ENCODE measurements at places on chromosomes 12 and 14. TPM values are rescaled to one million over a fixed set of nuclear protein-coding genes. Genes with fewer than 3 reads are reported as not detected.

DNA sequence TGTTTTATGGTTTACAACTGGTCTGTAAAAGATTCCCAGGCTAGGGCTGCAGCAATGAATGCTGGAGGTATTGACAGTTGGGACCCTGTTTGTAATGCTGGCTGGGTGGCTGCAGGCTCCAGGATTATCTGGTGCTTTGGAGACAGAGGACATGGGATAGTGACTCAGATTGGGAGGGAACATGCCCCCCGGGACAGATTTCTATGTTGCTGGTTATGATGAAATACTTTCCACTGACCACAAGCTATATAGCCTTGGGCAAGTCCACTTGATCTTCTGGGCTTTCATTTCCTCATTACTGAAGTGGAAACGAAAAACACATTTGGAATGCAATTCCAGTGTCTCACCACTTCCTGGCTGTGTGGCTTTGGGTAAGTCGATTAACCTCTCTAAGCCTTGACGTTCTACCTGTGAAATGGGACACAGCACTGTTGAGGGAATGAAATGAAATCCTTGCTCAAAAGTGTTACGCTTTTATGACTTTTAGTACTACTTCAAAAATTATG, 6.3 kb upstream of the TPCN1 start:
- no peak overlapping the region for H3K27ac ChIP-seq
- no peaks in the 10 kb centered on the region for H3K27me3 ChIP-seq
- no peaks in the 10 kb centered on the region for H3K4me1 ChIP-seq
- no peaks in the 10 kb centered on the region for H3K36me3 ChIP-seq
- H3K4me3 ChIP-seq: no peak overlapping the region
- DNase-seq: no peak

DNA sequence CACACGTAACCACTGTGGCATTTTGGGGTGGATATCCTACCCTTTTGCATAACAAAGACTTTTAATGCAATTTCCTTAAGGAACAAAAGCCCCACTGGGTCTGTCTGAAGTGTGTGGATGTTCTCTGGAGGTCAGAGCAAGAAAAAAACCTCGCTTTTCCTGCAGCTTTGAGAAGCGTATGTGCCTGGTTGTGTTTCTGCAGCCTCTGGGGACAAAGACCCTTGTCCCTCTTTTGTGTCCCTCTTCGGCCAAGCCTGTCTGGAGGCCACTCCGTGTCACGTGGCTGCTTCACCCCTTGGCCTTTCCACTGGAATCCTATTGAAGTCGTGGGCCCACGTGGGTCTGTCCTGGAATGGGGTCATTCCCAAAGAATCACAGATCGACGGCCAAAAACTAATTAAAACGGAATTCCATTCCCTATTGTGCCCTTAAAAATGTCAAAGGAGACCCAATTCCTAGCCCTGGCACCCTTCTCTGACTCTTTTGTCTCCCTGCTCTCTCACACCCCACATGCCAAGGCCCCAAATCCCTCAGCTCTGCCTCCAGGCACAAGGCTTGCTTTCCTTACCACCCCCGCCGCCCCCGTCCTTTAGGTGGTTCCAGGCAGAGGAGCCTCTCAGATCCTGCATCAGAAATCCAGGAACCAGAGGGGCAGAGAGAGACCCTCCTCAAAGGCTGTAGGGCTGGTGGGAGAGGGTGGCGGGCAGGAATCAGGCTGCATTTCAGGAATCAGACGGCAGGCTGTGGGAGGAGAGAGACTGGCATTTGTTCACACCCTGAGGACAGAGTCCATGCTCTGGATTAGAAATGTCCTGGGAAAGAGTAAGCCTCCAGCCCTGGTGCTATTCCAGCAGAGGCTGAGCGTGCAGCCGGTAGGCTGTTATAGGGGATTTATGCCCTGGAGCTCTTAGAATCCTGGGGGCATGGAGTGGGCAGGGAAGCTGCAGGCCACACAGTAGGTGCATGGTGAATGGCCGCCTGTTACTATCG, 12.6 kb upstream of the CYP46A1 start:
- H3K4me3 ChIP-seq: no peak overlapping the region
- DNase-seq: no peak
- peaks cover 4% of the 10 kb centered on the region for H3K4me1 ChIP-seq
- peaks cover 23% of the 10 kb centered on the region for H3K27me3 ChIP-seq

RNASE4 gene
- 5.7 TPM for total RNA-seq

OR9K2 gene
- not detected for total RNA-seq

SSPN gene
- 2.1 TPM for total RNA-seq
